Epithelial cell of proximal tubule (primary cell): ENCODE measurements at places on chromosomes 1 and 21. TPM values are rescaled to one million over a fixed set of nuclear protein-coding genes. Genes with fewer than 3 reads are reported as not detected.

GRCh38 chr1:190908691-190909090 is 431.0 kb upstream of the BRINP3 start:
- DNase-seq: no peak

DNA sequence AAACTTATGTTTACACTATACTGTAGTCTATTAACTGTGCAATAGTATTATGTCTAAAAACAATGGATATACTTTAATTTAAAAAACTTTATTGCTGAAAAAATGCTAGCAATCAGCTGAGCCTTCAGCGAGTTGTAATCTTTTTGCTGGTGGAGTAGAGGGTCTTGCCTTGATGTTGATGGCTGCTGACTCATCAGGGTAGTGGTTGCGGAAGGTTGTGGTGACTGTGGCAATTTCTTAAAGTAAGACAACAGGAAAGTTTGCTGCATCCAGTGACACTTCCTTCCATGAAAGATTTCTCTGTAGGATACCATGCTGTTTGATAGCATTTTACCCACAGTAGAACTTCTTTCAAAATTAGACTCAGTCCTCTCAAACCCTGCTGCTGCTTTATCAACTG is 234.7 kb upstream of the CSF3R start:
- DNase-seq: no peak

GRCh38 chr1:200334661-200335256 is 75.1 kb downstream of the ZNF281 start:
- DNase-seq: no peak

GRCh38 chr1:48227165-48228013 is 4.9 kb downstream of the SLC5A9 start:
- DNase-seq: no peak

DNA sequence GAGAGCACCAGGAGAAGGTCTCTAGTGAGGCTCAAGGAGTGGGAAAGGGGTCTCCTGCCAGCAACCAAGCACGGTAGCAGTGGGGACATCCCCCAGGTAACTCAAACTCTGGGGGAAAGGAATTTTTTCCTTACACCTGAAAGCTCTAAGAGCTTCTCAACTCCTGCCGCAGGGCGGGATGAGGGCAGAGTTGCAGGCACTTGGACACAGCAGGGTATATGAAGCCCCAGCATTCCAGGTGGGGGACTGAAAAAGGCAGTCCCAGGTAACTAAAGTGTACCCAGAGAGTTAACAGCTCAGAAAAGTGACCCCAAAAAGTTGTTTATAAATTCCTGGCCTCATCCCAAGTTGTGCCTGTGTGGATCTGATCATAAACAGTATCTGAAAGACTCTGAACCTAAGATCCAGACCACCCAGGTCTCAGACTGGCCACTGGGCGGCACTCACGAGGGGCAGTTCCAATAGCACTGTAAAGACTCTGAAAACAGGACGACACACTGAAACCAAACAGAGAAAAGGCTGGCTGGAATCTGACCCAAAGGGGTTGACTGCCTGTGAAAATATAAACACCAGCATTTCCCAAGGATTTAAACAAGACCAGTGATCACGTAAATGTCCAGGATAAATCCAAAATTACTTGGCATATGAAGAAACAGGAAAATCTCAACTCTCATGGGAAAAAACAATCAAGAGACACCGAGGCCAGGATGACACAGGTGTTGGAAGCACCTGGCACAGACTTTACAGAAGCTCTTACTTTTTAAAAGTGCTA is 47.5 kb downstream of the HSF2BP start:
- DNase-seq: no peak

Gene DIO1
- not detected in 2 replicates for total RNA-seq

Gene LPAR3
- 1.2 and 1.8 TPM in 2 replicates for total RNA-seq
